ENCODE measurements at places on chromosomes 6 and 20. TPM values are rescaled to one million over a fixed set of nuclear protein-coding genes. Genes with fewer than 3 reads are reported as not detected.
A peak's percentile ranks its signal among the peaks of the same experiment; 100 is the strongest.

The GHRH gene
- total RNA-seq = not detected

DNA sequence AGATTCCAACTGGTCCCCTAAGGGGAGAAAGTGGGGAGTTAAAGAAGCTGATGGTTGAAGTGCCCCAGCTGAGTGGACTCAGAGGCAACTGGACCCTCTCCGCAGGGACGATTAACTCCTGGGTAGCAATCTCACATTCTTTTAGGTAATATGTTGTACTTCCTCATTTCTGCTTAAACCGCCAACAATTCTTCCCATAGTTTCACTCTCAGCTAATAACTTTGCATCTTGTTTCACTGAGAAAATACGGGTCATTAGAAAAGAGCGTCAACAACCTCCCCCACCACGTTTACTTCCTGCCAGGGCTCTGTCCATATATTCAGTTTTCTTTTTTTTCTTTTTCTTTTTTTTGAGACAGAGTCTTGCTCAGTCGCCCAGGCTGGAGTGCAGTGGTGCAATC, 39.5 kb upstream of the CHD6 start:
- H3K4me1 ChIP-seq = no peaks in the 10 kb centered on the region
- H3K36me3 ChIP-seq = no peaks in the 10 kb centered on the region
- H3K27ac ChIP-seq = no peak overlapping the region
- H3K4me3 ChIP-seq = no peak overlapping the region

DNA sequence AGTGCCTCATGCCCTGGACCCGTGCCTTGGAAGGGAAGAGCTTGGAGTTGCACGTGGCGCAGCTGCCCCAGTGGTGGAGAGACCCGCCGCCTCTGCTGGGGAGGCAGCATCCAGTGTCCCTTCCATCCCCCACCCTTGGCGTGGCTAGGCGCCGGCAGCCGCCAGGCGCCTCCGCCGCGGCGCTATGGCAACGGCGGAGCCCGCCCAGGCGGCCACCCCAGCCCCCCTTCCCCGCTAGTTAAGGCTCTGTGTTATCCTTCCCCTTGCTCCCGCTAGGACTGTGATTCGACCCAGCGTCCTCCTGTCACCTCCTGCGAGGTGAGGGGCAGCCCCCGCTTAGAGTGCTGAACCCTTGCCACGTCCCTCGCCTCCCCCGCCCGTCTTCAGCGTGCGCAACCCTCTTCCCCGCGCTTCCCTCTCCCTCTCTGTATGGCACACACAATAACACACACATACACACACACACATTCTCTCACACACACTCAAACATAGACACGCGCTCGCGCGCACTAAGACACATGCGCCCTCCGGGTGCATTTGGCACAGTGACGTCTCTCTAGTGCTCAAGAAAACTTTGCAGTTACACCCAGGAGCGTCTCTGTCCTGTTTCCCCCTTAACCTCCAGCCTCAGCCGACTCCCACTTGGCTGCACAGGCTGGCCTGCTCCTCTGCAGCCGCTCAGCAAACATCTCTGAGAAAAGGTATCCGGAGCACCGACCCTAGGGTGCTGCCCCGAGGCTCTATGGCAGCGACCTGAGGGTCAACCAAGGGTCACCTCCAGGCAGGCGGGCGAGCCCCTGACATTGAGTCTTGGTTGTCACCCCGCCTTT, 8.5 kb downstream of the GRIK2 start:
- DNase-seq = peak; percentile 88
- peaks cover 25% of the 10 kb centered on the region for H3K4me1 ChIP-seq
- no peak overlapping the region for H3K27ac ChIP-seq
- H3K36me3 ChIP-seq = no peaks in the 10 kb centered on the region
- peaks cover 74% of the 10 kb centered on the region for H3K27me3 ChIP-seq

DNA sequence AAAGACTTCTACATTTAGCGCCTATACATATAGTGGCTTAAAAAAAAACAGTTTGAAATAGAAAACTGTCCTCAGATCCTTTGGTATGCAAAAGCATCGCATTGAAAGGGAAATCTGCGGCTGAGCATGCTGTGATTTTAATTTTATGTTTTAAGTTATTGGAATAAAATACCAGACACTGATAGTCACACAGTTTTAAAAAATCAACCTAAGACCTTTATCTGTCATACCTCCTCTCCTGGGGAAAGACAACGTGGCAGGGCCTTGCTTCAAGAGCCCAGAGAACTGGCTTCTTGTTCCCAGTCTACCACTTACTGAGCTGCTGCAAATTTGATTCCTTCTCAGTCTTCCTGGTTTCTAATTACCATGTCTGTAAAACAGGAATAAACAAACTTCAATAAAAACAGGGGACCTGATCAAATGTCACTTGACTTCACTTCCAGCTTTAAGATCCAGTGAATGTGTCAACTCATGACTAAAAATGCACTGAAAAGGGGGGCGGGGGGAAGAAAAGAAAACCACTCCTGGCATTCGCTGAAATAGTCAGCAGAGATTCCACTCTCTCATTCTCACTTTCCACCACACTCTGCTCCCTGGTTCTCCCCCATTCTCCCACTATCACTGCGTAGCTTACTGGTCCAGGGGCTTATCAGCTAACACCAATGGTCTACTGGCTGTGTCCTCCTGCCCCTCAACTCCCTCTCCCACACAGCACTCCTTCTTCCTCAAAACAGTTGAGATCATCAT, 494.7 kb upstream of the MARCKS start:
- H3K27ac ChIP-seq = no peak overlapping the region
- no peak overlapping the region for H3K4me3 ChIP-seq
- H3K4me1 ChIP-seq = peaks cover 10% of the 10 kb centered on the region
- H3K36me3 ChIP-seq = no peaks in the 10 kb centered on the region

DNA sequence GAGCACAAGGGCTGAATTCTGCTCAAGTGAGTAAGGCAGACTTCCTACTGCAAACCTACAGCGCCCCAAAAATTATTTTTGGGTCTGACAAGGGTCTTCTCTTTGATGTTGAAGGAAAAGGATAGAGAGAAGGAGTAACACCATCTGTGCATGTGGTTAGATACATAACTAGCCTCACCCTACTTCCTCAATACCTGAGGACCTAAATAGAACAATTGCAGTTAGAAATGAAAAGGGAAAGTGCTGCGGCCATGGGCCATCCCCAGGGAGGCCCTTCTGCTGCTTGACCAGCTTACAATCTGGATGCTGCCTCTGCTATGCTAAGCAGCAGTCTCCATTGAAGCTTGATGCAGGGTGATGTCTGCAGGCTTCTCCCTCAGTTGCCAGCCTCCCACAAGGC, 63.2 kb upstream of the ARMH2 start:
- H3K27ac ChIP-seq = no peak overlapping the region
- H3K27me3 ChIP-seq = no peaks in the 10 kb centered on the region
- peaks cover 5% of the 10 kb centered on the region for H3K4me1 ChIP-seq
- no peaks in the 10 kb centered on the region for H3K36me3 ChIP-seq
- no peak for DNase-seq

DNA sequence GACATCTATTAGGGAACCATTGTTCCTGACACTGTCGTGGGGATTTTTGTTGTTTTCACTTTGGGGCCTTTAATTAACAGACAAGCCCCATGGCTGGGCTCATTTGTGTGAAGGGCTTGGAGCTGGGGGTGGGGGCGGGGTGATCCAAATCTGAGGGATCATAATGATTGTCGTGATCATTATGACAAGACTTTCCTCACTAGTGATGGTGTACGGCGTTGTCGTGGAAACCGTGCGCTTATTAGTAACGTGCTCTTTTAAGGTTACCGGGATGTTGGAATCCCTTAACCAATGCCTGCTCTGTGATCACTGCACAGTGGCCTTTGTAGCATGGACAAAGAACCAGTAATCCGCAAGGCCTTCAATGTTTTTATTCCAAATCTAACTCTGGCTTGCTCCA, 18.6 kb downstream of the PDYN start:
- H3K27me3 ChIP-seq = peaks cover 5% of the 10 kb centered on the region
- H3K36me3 ChIP-seq = no peaks in the 10 kb centered on the region
- H3K4me3 ChIP-seq = no peak overlapping the region
- H3K4me1 ChIP-seq = peaks cover 50% of the 10 kb centered on the region
- H3K27ac ChIP-seq = no peak overlapping the region

DNA sequence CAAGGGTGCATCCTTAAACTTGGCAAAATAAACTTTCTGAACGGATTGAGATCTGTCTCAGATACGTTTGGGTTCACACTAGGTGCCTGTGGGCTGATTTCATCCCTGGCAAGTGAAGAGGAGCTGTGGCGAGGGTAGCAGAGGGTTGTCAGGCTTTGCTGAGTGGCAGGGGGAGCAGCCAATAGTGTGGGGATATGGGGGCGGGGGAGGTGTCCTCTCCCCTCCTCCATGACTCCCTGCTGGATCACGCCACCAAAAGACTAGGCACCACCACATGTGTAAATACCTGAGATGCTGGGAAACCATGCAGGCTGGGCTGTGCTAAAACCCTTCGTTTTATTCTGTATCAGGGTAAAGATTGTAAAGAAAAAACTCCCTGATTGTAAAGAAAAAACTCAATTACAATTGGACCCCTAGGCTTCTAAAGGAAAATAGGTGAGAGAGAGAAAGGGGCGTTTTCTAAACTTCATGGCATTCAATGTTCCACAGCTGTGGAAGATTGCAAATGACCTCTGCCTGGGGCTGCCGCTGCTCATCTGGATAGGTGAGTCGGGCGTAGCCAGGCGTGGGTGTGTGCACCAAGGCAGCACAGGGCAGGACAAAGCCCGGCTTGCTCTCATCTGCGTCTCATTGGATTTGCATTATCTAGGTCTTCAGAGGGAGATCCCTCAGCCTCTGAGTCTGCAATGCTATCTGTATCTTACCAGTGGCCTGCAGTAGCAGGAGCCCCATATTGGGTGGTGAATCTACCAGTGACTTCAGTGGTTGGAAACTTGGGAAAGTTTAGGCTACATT, 26.9 kb upstream of the ADTRP start:
- no peaks in the 10 kb centered on the region for H3K36me3 ChIP-seq
- peak; percentile 33 for DNase-seq
- peaks cover 11% of the 10 kb centered on the region for H3K4me1 ChIP-seq
- no peak overlapping the region for H3K27ac ChIP-seq
- H3K27me3 ChIP-seq = no peaks in the 10 kb centered on the region
- no peak overlapping the region for H3K4me3 ChIP-seq

DNA sequence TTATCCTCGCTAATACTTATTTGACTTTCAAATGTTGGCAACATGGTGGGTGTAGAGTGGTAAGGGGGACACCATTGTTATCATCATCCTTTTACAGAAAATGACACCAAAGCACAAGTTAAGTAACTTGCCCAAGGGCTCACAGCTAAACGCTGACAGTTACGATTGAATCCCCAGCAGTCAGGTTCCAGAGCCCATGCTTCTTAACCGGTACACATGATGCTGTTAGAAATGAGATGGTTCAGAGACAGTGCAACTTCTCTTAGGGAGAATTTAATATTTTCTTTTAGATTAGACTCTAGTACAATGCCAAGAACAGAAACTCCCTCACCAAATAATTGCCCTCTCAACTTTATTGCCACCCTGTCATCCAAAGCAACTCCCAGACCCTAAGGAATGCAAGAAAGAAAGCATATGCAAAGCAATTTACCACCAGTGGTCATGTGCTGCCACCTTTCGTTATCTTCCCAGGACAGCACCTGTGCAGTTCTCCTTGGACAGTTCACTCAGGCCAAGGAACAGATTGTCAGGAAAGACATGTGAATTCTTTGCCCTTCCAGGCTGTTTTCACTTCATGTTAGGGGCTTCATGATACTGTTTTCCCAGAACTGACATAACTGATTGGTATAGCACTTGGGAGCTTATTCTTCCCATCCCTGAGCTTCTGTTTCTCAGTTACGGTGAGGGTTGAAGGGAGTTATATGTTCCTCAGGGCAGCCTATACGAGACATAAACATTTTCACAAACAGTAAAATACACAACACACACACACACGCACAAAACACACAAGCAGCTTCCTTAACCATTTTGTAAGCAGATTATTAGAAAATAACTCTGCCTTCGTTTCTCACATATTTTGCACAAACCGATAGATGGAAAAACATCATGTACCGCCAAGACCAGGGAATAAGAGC, 5.1 kb downstream of the HLA-DMA start:
- H3K27ac ChIP-seq = no peak overlapping the region
- no peaks in the 10 kb centered on the region for H3K36me3 ChIP-seq
- peak; percentile 78 for DNase-seq
- H3K4me3 ChIP-seq = no peak overlapping the region

- no peak overlapping the region for H3K4me3 ChIP-seq
- H3K27ac ChIP-seq = no peak overlapping the region
- H3K4me1 ChIP-seq = no peaks in the 10 kb centered on the region
- H3K36me3 ChIP-seq = no peaks in the 10 kb centered on the region
- H3K27me3 ChIP-seq = no peaks in the 10 kb centered on the region
Observed at GRCh38 chr6:110949679-110950285, 8.7 kb upstream of the GTF3C6 start.

DNA sequence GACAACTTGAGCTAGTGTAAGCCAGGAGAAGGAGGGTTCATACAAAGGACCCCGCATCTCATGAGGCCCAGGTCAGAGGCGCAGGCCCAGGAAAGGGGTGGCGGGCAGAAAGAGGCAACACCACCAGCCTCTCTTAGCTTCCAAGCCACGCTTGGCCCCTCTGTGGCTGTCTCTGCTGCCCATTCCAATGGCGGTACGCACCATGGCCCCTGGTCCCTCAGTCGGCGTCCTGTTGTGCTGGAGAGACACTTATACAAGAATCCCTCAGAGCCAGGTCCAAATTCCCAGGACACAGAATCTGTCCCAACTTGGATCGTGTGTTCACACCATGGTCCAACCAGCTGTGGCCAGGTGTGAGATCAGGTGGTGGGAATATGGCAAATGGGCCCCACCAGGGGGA, 127.0 kb upstream of the CDH4 start:
- H3K4me3 ChIP-seq = no peak overlapping the region
- no peak overlapping the region for H3K27ac ChIP-seq
- no peaks in the 10 kb centered on the region for H3K27me3 ChIP-seq
- peaks cover 4% of the 10 kb centered on the region for H3K4me1 ChIP-seq
- no peak for DNase-seq

The OR2B6 gene
- not detected for total RNA-seq

DNA sequence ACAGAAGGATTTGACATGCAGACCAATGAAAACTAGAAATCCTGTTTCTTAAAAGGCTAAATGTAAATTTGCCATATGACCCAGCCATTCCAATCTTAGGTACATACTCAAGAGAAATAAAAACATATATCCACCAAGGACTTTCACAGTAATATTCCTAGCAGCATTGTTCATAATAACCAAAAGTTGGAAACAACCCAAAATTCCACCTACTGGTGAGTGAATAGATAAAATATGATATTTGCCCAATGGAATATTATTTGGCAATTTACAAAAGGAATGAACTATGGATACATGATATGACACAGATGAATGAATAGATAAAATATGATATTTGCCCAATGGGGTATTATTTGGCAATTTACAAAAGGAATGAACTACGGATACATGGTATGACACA, 22.7 kb downstream of the MTCL3 start:
- no peaks in the 10 kb centered on the region for H3K4me1 ChIP-seq
- no peak overlapping the region for H3K27ac ChIP-seq
- H3K4me3 ChIP-seq = no peak overlapping the region
- no peak for DNase-seq
- no peaks in the 10 kb centered on the region for H3K27me3 ChIP-seq

The LPA gene
- not detected for total RNA-seq

DNA sequence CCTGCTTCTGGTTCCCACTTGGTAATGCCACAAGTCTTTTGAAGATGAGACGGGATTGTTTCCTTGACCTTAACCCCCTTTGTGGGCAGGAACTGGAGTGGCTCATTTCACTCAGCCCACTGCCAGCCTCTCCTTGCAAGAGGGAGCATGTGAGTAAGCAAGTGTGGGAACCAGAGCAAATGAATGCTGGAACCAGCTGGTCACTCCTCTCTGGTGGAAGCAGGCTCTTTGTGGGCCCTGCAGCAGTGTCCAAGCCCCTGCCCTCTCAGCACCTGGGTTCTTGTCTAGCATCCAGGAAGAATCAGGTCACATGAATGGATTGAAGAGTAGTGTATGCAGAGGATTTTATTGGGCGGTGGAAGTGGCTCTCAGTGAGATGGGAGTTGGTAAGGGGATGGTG, 944.5 kb downstream of the QKI start:
- H3K27me3 ChIP-seq = no peaks in the 10 kb centered on the region
- peaks cover 23% of the 10 kb centered on the region for H3K4me1 ChIP-seq
- no peak overlapping the region for H3K4me3 ChIP-seq

Data from neural progenitor cell (in vitro differentiated cells).